SK-N-DZ (cell line): ENCODE measurements at places on chromosomes 1 and 21.

DNA sequence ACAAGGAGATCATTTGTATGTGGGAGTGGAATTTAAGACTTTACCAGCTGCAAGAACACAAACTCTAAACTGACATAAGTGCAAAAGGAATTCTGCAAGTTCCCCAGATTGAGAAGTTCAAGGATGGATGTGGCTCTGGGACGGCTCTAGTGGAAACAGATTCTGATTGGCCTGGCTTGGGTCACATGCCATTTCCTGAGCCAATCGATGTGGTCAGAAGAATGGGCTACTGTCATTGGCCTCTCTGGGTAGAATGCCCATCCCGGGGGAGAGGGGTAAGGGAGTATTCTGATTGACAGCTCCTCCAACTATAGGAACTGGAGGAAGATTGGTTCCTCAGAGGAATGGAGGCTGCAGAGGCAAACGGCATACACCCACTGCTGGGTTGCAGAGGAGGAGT is 6.0 kb upstream of the IFNLR1 start:
- no peak for DNase-seq

DNA sequence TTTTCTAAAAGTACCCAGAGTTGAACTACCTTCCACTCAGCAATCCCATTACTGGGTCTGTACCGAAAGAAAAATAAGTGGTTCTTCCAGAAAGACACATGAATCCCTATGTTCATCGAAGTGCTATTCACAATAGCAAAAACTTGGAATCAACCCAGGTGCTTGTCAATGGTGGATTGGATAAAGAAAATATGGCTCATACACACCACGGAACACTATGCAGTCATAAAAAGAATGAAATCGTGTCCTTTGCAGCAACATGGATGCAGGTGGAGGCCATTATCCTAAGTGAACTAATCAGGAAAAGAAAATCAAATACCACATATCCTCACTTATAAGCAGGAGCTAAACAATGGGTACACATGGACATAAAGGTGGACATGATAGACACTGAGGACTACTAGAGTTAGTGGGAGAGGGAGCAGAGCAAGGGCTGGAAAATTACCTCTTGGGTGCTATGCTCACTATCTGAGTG is 32.9 kb upstream of the JUN start:
- DNase-seq, result no peak

GRCh38 chr1:96992871-96993270 is 271.3 kb downstream of the PTBP2 start:
- no peak for DNase-seq

- no peak for DNase-seq
Observed at GRCh38 chr1:154624746-154625643, 17.0 kb upstream of the ADAR start.

- DNase-seq, result no peak
Observed at GRCh38 chr1:3623441-3624199, 1.2 kb upstream of the TPRG1L start.

DNA sequence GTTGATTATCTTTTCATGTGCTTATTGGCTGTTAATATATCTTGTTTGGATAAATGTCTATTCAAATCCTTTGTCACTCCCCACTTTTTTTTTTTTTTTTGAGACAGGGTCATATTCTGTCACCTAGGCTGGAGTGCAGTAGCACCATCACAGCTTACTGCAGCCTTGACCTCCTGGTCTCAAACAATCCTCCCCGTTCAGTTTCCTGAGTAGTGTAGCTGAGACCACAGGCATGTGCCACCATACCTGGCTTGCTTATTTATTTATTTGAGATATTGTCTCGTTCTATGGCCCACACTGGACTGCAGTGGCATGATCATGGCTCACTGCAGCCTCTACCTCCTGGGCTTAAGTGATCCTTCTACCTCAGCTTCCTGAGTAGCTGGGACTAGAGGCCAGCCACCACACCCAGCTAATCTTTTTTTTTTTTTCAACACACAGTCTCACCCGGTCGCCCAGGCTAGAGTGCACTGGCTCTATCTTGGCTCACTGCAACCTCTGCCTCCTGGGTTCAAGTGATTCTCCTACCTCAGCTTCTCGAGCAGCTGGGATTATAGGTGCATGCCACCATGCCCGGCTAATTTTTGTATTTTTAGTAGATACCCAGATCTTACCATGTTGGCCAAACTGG is 13.9 kb upstream of the MYCL start:
- DNase-seq, result no peak

DNA sequence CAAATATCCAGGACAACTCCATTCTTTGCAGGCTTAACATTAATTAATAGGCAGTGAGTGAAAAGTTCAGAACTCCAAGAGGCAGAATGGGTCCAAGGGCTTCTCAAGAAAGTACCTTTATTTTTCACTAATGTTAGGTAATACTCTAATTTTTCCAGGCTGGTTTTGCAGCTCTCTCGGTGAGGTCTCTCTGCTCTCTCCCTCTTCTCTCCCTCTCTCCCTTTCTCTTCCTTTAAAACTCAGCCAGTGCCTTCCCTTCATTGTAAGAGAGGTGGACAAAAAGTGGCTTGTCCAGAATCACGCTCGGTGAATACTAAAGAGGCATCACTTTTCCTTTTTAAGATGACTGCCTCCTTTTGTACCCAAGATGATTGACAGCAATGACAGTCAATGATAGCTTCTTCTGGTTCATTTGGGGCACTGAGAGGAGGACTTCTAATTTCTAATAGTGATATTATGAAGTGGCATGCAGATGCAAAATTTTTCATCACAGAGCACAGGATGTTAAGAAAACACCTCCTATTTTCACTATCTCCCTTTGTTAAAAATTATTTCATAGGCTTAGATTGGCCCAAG is 1.3 kb upstream of the CHI3L1 start:
- no peak for DNase-seq

GRCh38 chr1:3333903-3334302 is 120.6 kb upstream of the ARHGEF16 start:
- no peak for DNase-seq

DNA sequence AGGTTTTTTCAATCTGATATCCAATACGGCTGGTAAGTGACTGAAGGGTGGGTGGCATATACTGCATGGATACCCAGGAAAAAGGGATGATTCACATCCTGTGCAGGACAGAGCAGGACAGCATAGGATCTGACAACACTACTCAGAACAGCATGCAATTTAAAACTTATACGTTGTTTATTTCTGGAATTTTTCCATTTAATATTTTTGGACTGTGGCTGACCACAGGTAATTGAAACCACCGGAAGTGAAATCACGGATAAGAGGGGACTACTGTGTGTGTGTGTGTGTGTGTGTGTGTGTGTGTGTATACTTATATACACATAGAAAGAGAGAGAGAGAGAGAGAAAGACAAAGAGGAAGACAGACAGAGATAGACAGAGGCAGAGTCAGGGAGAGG is 23.0 kb downstream of the ERICH3 start:
- DNase-seq, result no peak

- DNase-seq, result no peak
Observed at GRCh38 chr1:245008761-245009160, 144.4 kb upstream of the HNRNPU start.

- DNase-seq, result no peak
Observed at GRCh38 chr21:44089001-44089911, 17.9 kb upstream of the PWP2 start.
